ENCODE measurements at places on chromosomes 2 and 18.

DNA sequence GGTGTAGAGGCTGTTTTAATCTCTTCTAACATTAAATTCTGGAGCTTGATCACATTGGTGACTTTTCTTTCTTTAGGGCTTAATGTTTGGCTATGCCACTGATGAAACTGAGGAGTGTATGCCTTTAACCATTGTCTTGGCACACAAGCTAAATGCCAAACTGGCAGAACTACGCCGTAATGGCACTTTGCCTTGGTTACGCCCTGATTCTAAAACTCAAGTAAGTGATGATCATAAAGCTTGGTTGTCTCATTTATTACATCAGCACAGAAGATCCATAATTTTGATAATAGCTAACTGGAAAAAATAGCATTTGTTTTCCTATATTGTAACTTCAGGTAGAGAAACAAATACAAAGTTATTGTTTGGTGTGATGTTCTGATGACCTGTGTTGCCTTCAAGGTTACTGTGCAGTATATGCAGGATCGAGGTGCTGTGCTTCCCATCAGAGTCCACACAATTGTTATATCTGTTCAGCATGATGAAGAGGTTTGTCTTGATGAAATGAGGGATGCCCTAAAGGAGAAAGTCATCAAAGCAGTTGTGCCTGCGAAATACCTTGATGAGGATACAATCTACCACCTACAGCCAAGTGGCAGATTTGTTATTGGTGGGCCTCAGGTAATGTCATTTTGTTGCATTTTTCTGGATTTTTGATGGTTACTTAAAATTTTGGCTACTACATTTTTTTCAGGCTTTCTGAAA lies 2.9 kb downstream of the MAT2A start:
- ATAC-seq = no peak

DNA sequence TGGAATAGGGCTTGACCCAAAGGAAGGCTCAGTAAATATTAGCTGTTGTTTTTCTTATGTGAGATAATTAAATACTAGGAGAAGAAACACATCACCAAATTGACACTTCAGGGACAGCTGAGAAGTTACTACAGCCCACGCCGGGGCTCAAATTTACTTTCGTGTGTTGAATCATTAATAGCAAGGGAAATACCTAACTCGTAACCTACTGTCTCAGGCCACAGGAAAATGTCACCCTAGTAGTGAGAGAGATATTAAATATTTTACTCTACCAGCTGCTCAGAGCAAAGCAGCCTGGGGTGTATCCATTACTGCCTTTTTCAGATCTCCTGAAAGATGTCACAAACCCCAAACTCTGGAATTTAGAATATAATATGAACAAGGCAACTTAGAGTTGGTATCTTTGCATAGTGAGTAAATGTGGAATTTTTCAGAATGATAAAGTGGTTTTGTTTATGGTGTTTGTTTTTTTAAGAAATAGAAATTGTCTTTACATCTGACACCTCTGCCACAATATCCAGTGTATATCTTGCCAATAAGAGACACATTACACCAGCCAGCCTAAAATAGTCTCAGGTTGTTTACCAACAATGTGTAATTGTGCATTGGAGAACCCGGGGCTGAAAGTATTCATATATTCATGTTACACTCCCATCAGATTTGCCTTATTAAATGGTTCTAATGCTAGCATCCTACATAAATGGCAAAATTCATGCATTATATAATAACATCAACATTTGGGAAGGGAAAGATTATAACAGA lies 48.4 kb downstream of the ATP8B1 start:
- ATAC-seq = peak; percentile 74

DNA sequence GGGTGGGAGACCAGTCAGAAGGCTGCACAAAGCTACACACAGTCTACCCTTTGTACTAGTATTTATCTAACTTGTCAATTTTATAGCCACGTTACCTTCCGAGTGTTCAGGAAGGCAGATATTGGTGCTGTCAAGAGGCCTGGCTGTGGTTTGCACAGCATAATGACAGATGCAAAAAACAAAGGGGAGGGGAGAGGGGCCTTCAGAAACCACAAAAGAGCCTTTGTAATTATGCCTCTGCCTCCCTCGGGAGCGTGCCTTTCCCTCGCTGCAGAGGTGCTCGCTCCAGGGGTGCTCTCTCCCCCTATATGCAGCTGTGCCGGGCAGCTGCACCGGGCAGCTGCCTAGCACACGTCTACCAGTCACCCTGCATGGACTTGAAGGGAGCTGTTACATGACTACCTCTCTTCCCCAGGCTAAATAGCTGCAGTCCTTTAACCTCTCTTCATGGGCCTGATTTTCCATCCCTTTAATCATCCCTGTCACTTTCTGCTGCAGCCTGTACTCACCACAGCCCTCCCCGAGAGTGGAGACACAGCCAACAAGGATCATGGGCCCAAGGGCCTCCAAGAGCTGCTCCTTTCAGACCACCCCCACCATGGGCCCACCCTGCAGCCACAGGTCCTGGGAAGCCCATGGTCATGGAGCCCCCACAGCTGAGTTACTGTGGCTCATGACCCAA lies 168.4 kb upstream of the PKDCC start:
- no peak for ATAC-seq

DNA sequence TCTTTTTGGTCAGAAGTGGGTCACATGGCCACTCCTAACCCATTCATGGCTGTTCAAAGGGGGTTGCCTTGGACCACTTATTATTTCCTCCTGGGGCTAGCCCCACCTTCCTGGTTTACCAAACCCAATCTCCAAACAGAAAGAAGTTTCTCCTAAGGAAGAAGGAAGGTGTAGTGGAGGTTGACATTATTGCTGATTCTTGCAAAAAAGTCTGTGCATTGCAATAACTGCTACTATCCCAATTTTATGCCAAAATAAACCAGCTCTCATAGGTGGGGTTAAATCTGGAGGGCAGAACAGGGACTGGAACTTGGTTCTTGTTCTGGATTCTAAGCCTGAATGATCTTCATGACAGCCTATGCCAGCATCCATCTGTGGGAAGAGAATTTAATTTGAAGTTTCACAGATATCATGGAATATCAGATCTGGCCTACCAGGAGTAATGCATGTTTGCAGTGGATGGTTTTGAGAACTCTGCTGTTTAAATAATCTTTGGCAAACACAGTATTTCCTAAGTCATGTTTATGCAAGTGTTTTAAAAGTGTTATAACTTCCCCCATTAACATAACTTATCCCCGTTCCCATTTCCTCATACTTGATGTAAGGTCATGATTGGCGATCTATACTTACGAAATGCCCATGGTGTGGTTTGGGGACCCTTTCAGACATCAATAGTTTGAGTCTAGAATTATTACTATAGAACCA lies 11.9 kb downstream of the ANXA4 start:
- no peak for ATAC-seq

DNA sequence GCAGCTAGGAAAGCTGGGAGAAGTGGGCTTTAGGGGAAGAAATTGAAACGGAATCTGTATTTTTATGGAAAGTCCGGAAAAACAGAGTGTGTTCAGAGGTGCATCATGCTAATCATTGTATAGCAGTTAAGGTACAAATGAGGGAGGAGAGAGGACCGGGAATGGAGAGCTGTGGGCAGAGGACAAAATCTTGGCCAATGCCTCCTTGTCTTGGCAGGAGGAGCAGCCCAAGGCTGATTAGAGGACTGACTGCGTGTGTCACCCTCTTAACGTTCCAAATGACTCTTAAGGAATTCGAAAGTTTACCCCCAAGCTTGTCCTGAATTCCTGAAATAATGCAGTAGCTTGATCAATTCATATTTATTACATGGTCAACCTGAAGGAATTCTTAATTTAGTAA lies 81.0 kb downstream of the ZNF236 start:
- no peak for ATAC-seq

- ATAC-seq = no peak
Observed at GRCh38 chr2:233960203-233960602, 43.0 kb downstream of the TRPM8 start.

- ATAC-seq = no peak
Observed at GRCh38 chr2:20584399-20585358, 66.2 kb downstream of the HS1BP3 start.

- ATAC-seq = peak; percentile 55
Observed at GRCh38 chr18:23994361-23994902, 20.1 kb upstream of the TTC39C start.

DNA sequence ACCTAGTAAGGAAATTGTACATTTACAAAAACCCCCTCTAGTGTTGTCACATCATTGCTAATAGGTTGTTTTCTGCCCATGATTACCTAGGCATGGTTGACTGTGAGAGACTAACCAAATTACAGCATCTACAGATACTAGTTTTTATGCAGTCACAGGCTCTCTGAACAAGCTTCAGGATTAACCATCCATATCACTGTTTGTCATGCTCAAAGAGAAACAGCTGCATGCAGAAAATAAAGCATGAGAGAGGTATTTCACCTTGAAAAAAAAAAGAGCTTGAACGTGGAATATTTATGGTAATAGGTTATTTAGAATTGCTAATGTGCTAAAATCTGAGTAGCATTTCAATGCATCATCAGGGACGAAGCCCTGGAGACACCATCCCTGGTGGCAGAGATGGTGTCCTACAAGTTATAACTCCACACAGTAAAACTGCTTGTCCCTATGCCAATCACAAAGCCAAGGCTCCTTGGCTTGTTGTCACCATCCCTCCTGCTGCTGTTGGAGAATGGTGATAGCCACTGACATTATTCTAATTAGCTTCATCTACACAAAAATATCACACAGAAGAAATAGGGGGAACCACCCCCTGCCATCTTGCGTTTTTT lies 5.4 kb downstream of the NEB start:
- ATAC-seq = peak; percentile 50

- ATAC-seq = no peak
Observed at GRCh38 chr2:74119339-74119738, 28.4 kb downstream of the BOLA3 start.

- no peak for ATAC-seq
Observed at GRCh38 chr2:104158191-104158590, 695.7 kb upstream of the POU3F3 start.
